ENCODE measurements at places on chromosomes 1 and 21. TPM values are rescaled to one million over a fixed set of nuclear protein-coding genes. Genes with fewer than 3 reads are reported as not detected.

GRCh38 chr1:50091068-50091467, 17.7 kb upstream of the ELAVL4 start:
- DNase-seq, result no peak

DNA sequence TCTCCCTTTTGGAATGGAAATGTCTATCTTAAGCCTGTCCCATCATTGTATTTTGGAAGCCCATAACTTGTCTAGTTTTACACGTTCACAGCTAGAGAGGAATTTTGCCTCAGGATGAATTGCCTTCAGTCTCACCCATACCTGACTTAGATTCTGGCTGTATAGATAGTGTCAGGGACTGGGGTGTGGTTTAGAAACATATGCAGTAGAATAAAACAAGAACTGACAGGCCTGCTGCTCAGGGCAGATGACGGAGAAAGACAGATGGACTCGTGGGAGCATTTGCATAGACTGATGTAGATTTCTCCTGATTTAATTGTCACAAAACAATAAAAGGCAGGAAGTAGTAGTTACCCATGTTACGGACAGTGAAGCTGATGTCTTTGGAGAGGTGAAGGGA, 166.7 kb downstream of the UCK2 start:
- DNase-seq, result no peak

DNA sequence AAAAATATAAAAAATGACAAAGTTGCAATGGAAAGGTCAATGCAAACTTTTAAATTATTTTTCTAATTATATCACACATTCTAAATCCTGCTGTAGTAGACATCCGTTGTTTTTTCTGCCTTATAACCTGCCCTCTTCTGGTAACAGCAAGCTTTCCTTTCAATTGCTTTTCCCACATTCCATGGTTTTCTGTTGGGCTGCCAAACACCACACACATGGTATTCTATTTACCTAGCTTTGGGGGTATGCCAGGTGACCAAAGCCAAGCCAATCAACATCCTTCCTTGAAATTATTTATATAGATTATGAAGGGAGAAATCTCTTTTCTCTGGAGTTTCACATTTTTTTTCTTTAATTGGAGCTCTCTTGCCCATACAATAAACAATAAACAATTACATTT, 3.4 kb upstream of the LAMC1 start:
- no peak for DNase-seq

DNA sequence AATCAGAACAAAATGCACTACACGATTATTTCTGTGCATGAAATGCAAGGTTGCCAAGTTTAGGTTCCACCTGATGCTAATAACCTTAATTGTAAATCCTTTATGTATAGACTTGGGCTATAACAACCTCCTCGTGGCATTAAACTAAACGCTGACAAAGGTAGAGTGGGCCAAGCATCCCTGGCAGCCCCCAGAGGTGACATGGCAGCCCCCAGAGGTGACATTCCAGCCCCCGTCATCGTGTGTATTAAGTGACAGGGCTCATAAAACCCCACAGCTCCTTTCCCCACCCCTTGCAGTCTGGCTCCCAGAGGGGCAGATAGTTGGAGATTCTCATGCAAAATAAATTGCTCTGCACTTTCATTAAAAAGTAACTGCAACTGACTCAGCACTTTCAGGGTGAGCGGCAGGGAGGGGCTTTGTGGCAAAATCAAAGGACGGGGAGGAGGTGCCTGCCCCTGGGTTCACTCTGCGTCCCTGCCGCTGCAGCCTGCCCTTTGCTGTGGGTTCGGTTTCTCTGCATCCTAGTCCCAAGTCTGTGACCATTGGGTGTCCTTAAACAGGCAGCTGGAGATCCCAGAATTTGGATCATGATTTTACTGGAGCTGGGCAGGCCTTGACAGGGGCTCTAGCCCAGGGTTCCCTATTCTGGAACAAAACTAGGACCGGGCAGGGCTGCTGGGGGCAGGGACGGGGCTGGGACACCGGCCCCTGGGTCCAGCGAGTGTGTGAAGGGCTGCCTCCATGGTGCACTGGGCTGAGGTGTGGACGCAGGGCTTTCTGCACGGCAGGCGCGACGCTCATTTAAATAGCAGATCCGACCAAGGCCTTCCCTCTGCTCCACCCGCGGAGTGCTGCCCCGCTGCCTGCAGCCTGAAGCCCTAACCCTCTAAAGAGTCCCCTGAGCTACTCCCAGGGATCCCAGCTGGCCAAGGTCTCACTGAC, 234.9 kb upstream of the VAMP3 start:
- DNase-seq, result no peak

The KIF26B gene
- 8.0 TPM for total RNA-seq

The ARTN gene
- 5.7 TPM for total RNA-seq

The HAO2 gene
- 0.23 TPM for total RNA-seq

The AUNIP gene
- 0.91 TPM for total RNA-seq

The FMO4 gene
- 5.1 TPM for total RNA-seq
